ENCODE measurements at places on chromosomes 1 and 21.

GRCh38 chr1:183970516-183971300 lies 66.8 kb downstream of the COLGALT2 start:
- no peaks in the 10 kb centered on the region for H3K4me1 ChIP-seq
- H3K27ac ChIP-seq: no peak overlapping the region
- peaks cover 5% of the 10 kb centered on the region for H3K27me3 ChIP-seq
- no peak for DNase-seq
- H3K4me3 ChIP-seq: no peak overlapping the region

- no peaks in the 10 kb centered on the region for H3K36me3 ChIP-seq
- H3K27me3 ChIP-seq: no peaks in the 10 kb centered on the region
- H3K4me1 ChIP-seq: no peaks in the 10 kb centered on the region
- H3K27ac ChIP-seq: no peak overlapping the region
- DNase-seq: no peak
Observed at GRCh38 chr1:192099328-192099727, 58.9 kb upstream of the RGS18 start.

DNA sequence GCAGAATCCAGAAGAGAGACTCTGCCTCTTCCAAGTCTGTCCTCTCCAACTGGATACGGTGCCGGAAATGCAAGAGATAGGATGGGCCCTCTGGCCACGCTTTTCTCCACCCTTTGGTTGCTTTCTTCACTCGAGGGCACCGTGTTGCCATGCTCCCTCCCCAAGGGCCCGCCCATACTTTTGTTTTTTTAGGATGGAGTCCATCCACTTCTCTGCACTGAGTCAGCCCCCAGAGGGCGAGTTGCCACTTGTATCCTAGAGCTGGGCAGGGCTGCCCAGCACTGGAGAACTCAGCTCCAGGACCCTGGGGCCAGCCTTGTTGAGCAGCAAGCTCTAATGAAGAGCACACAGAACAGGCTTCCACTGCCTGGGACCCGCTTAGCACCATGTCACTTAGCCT lies 25.5 kb downstream of the IFNGR2 start:
- H3K27me3 ChIP-seq: no peaks in the 10 kb centered on the region
- no peak for DNase-seq
- peaks cover 14% of the 10 kb centered on the region for H3K36me3 ChIP-seq
- H3K4me3 ChIP-seq: no peak overlapping the region
- peaks cover 13% of the 10 kb centered on the region for H3K4me1 ChIP-seq

DNA sequence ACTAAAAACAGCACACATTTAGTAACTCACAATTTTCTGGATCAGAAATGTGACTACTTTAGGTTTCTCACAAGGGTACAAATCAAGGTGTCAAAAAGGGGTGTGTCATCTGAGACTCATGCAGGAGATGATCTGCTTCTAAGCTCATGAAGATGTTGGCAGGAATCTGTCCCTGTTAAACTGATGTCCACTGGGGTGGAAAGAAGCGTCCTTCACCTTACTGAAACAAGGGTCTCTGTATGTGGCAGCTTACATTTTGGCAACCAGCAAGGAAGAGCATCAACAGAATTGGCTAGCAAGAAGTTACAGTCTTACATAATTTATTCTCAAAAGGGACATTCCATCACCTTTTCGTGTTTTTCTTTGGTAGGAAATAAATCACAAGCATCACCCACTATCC lies 1223.8 kb downstream of the AMY1C start:
- H3K27me3 ChIP-seq: no peaks in the 10 kb centered on the region
- no peak for DNase-seq
- no peaks in the 10 kb centered on the region for H3K36me3 ChIP-seq
- H3K27ac ChIP-seq: no peak overlapping the region

GRCh38 chr1:222284466-222284865 lies 263.4 kb downstream of the HHIPL2 start:
- H3K4me3 ChIP-seq: no peak overlapping the region
- no peak overlapping the region for H3K27ac ChIP-seq
- DNase-seq: no peak
- no peaks in the 10 kb centered on the region for H3K36me3 ChIP-seq
- no peaks in the 10 kb centered on the region for H3K4me1 ChIP-seq
- peaks cover 8% of the 10 kb centered on the region for H3K27me3 ChIP-seq

- DNase-seq: peak; percentile 94
- H3K27ac ChIP-seq: peak within 1 kb of the TSS; percentile 99
- H3K36me3 ChIP-seq: peaks cover 25% of the 10 kb centered on the region
Observed at GRCh38 chr1:160795951-160796383, at the start of gene LY9. Gene LY9, plus strand, starts transcription at chr1:160796174. Its CDS starts 14 bp downstream, at chr1:160796188.

GRCh38 chr21:36852864-36853263 lies 113.6 kb downstream of the HLCS start:
- H3K27me3 ChIP-seq: no peaks in the 10 kb centered on the region
- no peaks in the 10 kb centered on the region for H3K36me3 ChIP-seq
- H3K4me1 ChIP-seq: no peaks in the 10 kb centered on the region
- no peak for DNase-seq

DNA sequence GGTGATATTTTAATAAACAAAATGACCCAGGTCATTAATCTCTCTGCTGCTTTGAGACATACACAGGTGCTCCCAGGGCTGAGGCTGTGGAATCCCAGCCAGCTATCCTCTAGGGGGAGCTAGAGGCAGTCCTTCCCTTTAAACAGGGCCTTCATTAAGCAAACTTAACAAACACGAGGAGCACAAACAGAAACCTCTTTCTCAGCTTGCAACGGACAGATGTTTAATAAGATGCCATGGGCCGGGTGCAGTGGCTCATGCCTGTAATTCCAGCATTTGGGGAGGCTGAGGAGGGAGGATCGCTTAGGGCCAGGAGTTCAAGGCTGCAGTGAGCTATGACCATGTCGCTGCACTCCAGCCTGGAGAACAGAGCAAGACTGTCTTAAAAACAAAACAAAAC lies 106.7 kb downstream of the HIVEP3 start:
- H3K27me3 ChIP-seq: no peaks in the 10 kb centered on the region
- no peak overlapping the region for H3K27ac ChIP-seq
- DNase-seq: no peak
- H3K4me3 ChIP-seq: peak overlapping the region; percentile 60
- H3K4me1 ChIP-seq: peaks cover 31% of the 10 kb centered on the region
- H3K36me3 ChIP-seq: no peaks in the 10 kb centered on the region

GRCh38 chr1:188584119-188584518 lies 1755.4 kb downstream of the PLA2G4A start:
- DNase-seq: no peak
- H3K27ac ChIP-seq: no peak overlapping the region
- H3K36me3 ChIP-seq: no peaks in the 10 kb centered on the region
- no peak overlapping the region for H3K4me3 ChIP-seq

DNA sequence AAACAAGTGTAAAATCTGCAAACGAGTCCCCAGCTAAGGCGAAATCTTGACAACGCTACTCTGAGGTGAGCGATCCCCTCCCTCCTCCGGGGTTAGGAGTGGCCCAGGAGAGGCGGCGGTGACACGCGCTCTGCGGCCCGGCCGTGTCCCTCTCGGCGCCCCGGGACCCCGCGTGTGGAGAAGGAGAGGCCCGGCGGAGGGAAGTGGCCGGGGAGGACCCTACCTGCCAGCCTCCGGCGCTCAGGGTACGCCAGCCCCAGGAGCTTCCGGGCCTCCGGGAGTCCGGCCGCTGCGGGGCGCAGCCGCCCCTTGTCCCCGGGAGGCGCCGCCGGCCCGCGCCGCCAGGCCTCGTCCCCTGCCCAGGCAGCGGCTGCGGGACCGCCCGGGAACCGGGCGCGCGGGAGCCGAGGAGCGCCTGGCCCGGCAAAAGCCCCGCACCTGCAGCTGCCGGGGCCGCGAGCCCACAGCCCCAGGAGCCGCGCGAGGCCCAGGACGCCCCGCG lies 543 bp downstream of the ABCB10 start:
- no peak for DNase-seq
- no peak overlapping the region for H3K27ac ChIP-seq
- H3K4me3 ChIP-seq: peak overlapping the region; percentile 79
- H3K4me1 ChIP-seq: peaks cover 36% of the 10 kb centered on the region
- H3K36me3 ChIP-seq: no peaks in the 10 kb centered on the region

DNA sequence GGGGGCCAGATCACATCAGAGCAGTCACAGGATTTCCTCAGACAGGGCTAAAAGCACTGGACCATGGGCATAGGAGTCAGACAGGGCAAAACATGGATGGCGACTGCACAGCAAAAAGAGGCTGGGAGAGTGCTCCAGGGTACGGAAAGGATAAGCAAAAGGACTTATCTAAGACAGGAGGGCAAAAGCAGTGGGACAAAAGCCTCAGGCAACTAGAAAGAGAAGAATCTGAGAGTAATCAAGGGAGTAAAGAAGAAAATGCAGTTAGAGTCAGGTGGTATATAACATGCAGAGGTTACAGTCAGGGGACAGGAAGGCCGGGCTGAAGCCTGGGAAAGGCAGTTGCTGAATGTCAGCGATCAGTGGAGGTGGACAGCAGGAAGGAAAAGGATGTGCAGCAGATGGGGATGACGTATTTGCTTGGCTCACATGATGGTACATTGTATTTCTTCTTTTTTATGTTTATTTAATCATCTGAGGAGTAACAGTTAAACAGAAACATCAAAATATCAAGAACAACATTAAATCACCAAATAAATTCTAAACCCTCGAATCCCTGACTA lies 63.1 kb upstream of the CNN3 start:
- no peak overlapping the region for H3K4me3 ChIP-seq
- no peaks in the 10 kb centered on the region for H3K36me3 ChIP-seq
- H3K27me3 ChIP-seq: no peaks in the 10 kb centered on the region
- no peak for DNase-seq

GRCh38 chr21:37365517-37366481 lies 774 bp upstream of the DYRK1A start:
- peak overlapping the region; percentile 100 for H3K27ac ChIP-seq
- no peaks in the 10 kb centered on the region for H3K27me3 ChIP-seq
- peaks cover 8% of the 10 kb centered on the region for H3K36me3 ChIP-seq
- peaks cover 29% of the 10 kb centered on the region for H3K4me1 ChIP-seq
